NCI-H526 (cell line): ENCODE measurements at places on chromosomes 12 and 14.

GRCh38 chr14:38989922-38990546, 113.0 kb downstream of the SEC23A start:
- no peak for DNase-seq

GRCh38 chr12:68451261-68452077, 119.3 kb upstream of the MDM1 start:
- no peak for DNase-seq

DNA sequence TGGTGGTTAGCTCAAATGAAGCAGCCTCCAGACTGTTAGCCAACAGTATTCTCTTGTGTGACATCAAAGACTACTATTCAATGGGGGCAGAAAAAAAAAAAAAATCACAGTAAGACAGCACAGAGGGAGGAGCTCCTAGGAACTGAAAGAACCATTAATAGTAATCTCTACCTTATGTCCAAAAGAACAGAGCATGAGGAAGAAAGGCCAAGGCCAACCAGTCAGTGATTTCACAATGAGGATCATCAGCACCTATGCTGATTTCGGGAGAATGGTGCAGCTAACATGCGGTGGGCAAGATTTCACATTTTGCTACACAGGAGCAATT, 66.3 kb upstream of the SOX5 start:
- no peak for DNase-seq

- no peak for DNase-seq
These were observed 22.0 kb downstream of the GPR65 start for GRCh38 chr14:88026890-88027289.

GRCh38 chr12:133026996-133027395, 10.3 kb upstream of the ZNF84 start:
- DNase-seq: no peak

DNA sequence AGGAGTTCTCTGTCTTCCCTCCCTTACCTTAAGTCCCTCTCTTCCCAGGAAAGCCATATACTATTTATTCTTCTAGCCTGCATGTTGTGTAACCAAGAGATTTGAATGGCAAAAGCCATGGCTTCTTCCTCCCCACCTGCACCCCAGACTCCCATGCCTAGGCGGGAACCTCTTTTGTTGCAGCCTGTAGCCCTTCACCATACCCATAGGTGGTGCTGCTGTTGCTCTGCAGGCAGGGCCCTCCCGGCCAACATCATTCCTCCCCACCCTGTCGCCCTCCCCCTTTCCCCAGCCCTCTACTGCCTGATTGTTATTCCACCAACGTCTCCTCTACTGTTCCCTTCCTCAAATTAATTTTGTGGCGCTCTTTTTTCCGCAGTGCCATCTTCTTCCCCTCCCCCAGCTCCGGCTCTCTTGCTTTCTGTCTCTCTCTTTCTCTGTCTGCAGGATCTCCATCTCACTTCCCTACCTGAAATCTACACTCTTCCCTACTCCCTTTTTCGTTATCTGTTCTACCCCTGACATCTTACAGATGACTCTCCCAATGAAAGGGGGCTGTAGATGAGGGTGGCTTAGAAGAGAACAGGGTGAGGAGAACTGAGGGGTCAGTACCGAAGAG, 13.8 kb downstream of the NGDN start:
- DNase-seq: peak; percentile 50

GRCh38 chr12:13592063-13592942, 389.1 kb downstream of the GRIN2B start:
- no peak for DNase-seq

- no peak for DNase-seq
These were observed 52.5 kb downstream of the SPIC start for GRCh38 chr12:101527682-101528081.

DNA sequence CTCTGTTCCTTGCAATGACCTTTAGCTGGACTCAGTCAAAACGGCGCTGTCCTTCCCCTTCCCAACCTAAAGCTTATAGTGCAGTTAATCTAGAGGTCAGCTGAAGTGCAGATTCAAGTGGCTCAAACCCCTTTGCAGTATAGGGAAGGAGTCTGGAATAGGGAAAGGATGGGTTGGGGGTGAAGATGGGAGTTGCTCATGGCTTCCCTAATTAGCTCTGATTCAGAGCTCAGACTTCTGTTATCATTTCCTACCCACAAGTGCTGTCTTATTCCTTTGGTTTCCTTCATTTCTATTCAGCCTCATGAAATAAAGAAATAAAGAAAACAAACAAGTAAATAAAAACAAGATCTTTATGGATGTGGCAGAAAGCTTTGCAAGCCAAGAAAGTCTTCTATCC, 264.0 kb upstream of the HMGA2 start:
- no peak for DNase-seq

DNA sequence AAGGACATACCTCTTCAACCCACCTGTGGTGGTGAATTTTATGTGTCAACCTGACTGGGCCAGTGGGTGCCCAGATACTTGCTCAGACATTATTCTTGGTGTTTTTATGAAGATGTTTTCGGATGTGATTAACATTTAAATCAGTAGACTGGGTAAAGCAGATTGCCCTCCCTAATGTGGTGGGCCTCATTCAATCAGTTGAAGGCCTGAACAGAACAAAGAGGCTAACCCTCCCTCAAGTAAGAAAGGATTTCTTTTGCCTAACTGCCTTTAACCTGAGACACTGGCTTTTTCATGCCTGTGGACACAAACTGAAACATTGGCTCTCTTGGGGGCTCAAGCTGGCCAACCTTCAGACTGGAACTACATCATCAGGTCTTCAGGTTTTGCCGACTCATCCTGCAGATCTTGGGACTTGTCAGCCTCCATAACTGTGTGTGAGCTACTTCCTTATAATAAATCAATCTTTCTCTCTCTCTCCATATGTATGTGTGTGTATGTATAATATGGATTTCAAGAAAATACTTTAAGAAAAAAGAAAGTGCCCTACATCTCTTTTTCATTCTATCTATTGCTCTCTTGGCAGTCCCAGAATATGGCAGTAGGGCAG, 39.4 kb downstream of the RTN1 start:
- no peak for DNase-seq

- no peak for DNase-seq
These were observed 42.8 kb downstream of the AMN start for GRCh38 chr14:102965282-102965681.

DNA sequence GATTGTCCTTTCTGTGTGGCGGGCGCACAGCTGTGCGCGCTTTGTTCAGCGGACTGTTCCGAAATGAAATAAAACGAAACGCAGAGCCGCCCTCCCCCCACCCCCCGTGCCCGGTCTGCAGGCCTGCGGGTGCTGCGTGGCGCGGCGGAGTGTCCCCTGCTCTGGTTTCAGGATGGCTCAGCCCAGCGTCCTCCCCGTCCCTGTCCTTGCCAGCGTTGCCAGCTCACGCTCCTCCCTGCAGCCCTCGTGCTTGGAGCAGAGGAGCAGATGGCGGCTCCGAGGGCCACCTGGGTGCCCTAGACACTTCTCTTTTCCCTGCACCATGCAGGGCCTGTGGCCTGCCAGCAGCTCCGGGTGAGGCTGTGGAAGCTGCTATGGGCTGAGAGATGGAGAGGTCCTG, 17.5 kb upstream of the BEGAIN start:
- DNase-seq: no peak

DNA sequence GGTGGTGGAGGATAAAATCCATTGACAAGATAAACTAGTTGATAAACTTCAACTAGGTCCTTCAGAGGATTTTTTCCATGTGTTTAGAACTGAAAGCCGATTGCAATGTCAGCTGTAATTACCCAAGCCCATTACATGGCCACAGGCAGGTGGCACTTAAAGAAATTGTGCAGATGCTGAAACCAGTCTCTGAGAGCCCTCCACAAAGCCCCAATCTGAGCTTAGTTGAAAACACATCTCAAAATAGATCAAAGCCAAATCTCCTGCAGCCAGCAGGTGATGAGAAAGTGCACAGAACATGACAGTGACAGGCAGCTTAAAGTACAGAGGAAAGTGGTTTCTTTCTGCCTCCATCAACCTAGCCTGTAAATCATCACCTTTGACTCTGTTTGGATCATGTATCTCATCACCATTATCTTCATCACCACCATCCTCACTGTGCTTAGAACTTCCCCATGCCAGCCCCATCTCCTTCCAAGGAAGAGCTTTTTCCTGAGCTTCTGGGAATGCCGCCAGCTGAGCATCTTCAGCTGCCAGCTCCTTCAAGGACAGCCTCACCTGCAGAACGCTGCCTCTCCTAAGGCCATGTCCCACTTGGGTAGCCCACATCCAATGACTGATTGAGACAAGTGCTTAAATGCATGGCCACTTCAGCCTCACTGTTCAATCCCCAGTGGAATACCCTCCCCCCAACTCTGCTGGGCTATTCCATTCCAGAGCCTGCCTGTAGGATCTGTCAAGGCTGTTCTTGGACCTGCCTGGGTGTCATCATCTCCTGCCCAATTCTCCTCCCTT, 219.5 kb upstream of the TMEM132C start:
- DNase-seq: no peak
